ENCODE measurements at places on chromosomes 12 and 14. TPM values are rescaled to one million over a fixed set of nuclear protein-coding genes. Genes with fewer than 3 reads are reported as not detected.

GRCh38 chr12:29505122-29505521 is 7.6 kb upstream of the OVCH1 start:
- no peak overlapping the region for H3K4me3 ChIP-seq
- no peaks in the 10 kb centered on the region for H3K27me3 ChIP-seq
- H3K4me1 ChIP-seq, result no peaks in the 10 kb centered on the region
- no peak overlapping the region for H3K27ac ChIP-seq
- DNase-seq, result no peak
- peaks cover 67% of the 10 kb centered on the region for H3K36me3 ChIP-seq

DNA sequence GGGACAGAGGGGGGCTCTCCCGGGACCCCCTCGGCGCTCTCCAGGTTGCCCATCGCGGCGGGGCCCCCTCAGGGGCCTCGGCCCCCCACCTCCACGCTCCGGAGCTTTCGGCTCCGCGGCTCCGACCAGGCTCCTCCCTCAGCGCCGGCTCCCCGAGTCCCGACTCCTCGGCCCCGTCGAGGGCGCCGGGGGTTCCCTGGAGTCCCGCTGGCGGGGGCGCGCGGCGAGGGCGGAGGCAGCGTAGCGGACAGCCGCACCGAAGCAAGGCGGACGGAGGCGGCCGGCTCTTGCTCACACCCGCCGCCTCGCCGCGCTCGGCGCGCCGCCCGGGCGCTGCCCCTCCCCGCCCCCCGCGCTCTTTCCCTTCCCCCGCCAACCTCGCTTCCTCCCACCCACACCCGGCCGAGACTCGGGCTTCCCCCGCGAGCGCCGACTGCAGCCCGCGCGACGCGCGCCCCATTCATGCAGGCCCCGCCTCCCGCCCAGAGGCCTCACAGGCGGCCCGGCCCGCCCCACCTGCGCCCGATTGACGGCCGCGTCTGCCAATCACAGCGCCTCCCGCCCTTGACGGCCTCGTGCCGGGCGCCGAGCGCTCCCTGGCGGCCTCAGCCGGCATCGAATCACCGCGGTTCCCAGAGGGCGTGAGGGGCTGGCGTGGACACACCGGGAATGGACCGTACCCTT is at the start of gene FMNL3:
Gene FMNL3 (minus strand): TSS at position 278 of the 684 bp plus-strand sequence. CDS start 225 bp downstream, at position 53.
- H3K4me3 ChIP-seq, result peak within 1 kb of the TSS; percentile 98
- peak; percentile 99 for DNase-seq
- H3K27ac ChIP-seq, result peak within 1 kb of the TSS; percentile 72
- peaks cover 27% of the 10 kb centered on the region for H3K4me1 ChIP-seq

GRCh38 chr14:103519043-103519836 is 3.4 kb downstream of the CKB start:
- peaks cover 10% of the 10 kb centered on the region for H3K4me1 ChIP-seq
- no peak overlapping the region for H3K4me3 ChIP-seq
- no peak overlapping the region for H3K27ac ChIP-seq
- H3K36me3 ChIP-seq, result no peaks in the 10 kb centered on the region
- no peaks in the 10 kb centered on the region for H3K27me3 ChIP-seq

- no peak overlapping the region for H3K4me3 ChIP-seq
- DNase-seq, result no peak
- no peaks in the 10 kb centered on the region for H3K27me3 ChIP-seq
- H3K27ac ChIP-seq, result no peak overlapping the region
- H3K4me1 ChIP-seq, result peaks cover 37% of the 10 kb centered on the region
Observed at GRCh38 chr14:105168979-105169507, 467 bp upstream of the JAG2 start.

- H3K27me3 ChIP-seq, result no peaks in the 10 kb centered on the region
- no peak overlapping the region for H3K4me3 ChIP-seq
- no peaks in the 10 kb centered on the region for H3K4me1 ChIP-seq
- H3K27ac ChIP-seq, result no peak overlapping the region
- peaks cover 4% of the 10 kb centered on the region for H3K36me3 ChIP-seq
- DNase-seq, result no peak
Observed at GRCh38 chr14:80764496-80764895, 177.0 kb downstream of the CEP128 start.

DNA sequence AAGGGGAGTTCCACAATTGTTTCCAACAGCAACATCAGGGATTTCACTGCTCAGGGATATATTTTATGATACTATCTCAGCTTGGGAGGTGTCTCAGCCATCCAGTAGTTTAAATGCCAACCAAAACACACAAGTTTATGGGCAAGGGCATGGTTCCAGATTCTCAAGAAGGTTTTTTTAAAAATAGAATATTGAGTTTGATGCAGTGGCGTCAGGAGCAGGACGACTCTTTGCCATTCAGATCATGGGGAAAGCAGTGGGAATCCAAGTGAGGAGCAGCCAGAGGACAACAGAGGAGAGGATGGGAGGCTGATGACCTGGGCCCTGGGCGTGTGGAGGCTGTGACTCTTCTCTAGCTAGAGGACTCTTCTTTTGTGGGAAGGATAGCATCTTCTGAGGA is 25.7 kb downstream of the TSHR start:
- no peaks in the 10 kb centered on the region for H3K27me3 ChIP-seq
- H3K4me3 ChIP-seq, result no peak overlapping the region
- H3K36me3 ChIP-seq, result no peaks in the 10 kb centered on the region
- H3K27ac ChIP-seq, result no peak overlapping the region
- no peak for DNase-seq
- H3K4me1 ChIP-seq, result no peaks in the 10 kb centered on the region

DNA sequence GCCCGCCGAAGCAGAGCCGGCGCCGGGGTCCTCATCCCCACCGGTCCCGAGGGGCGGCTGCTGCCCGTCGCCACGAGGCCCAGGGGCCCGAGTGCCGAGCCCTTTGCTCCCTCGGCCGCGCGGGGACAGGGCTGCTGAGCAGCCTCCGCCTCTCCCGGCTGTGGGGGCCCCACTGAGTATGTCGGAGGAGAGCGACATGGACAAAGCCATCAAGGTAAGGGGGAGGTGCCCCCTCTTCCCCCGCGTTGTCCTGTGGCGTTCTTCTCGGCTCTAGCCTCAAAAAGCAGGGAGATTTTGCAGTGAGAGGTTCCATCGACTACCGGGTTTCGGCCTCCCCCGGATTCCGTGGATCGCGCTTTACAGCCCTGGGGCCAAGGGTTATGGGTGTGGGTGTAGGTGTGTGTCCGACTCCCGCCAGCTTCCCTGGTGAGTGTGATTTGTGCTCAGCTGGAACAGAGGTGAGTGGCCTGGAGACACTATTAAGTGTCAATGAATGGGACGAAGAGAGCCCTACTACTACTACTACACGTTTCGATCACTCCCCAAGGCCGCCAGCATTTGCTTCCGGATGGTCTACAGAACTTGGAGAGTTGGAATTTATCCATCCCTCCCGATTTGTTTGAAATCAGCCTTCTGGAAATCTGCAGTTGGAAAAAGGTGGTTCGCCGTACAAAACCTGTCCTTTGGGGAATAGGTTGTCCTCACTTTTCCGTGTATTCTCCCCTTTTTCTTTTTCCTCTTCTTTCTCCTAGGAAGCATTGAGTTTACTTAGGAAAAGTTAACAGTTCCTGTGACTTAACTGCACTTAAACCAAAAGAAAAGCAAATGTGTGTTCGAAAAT is 748 bp downstream of the MAPKAPK5 start:
- peaks cover 8% of the 10 kb centered on the region for H3K36me3 ChIP-seq
- H3K4me1 ChIP-seq, result peaks cover 2% of the 10 kb centered on the region
- no peak for DNase-seq
- peak overlapping the region; percentile 87 for H3K4me3 ChIP-seq

DNA sequence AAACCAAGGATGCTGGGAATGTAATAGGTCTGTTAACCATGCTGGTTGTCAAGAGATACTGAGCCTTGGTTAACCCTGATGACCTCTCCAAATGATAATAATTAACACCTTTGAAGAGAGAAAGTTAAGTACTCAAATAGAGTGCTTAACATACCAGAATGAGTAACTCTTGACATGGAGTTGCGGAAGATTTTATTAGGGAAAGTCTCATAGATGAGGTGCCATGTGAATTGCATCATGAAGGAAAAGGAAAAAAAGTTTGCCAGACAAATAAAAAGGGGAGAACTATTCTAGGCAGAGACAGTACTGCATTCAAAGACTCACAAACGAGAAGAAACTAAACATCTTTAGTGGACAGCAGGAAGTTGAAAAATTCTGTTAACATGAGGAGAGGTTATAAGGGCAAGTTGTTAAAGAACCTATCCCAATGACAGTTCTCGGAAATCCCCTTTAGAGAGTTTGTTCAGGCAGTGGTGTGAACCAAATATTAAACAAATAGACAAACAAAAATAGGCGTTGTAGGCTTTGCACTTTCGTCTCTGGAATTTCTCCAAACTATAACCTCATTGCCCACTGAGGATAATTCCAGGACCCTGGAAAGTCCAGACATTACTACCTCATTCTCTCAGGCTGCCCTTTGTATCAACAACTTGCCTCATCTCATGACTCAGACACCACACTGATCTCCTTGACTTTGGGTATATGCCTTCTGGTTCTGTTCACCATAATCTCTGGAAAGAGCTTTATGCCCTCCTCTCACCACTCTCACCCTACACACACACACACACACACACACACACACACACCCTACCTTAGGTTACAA is 435.0 kb downstream of the GXYLT1 start:
- no peak overlapping the region for H3K4me3 ChIP-seq
- no peak overlapping the region for H3K27ac ChIP-seq
- no peaks in the 10 kb centered on the region for H3K36me3 ChIP-seq
- H3K4me1 ChIP-seq, result no peaks in the 10 kb centered on the region
- H3K27me3 ChIP-seq, result no peaks in the 10 kb centered on the region

DNA sequence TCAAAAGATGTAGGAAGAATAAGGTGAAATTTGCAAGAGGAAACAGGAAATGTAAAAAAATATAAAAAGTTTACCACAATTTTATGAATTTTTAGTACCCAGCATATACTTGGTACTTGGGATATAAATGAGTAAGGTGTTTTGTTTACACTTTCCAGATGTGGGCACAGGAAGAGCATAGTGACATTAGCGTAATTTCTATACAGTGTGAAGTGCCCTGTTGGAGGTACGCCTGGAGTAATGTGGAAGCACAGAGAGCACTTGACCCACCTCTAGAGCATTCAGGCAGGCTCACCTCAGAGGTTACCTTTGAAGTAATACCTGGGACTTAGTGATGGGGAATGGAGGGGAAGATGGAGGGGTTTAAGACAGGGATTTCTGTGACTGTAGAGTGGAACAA is 89.5 kb downstream of the AEBP2 start:
- H3K27me3 ChIP-seq, result no peaks in the 10 kb centered on the region
- H3K4me3 ChIP-seq, result no peak overlapping the region
- no peaks in the 10 kb centered on the region for H3K4me1 ChIP-seq
- no peaks in the 10 kb centered on the region for H3K36me3 ChIP-seq
- no peak overlapping the region for H3K27ac ChIP-seq

GRCh38 chr12:27498761-27499160 is 25.2 kb upstream of the PPFIBP1 start:
- H3K27ac ChIP-seq, result no peak overlapping the region
- no peaks in the 10 kb centered on the region for H3K4me1 ChIP-seq
- no peaks in the 10 kb centered on the region for H3K27me3 ChIP-seq
- no peaks in the 10 kb centered on the region for H3K36me3 ChIP-seq
- no peak overlapping the region for H3K4me3 ChIP-seq

GRCh38 chr14:101249676-101250036 is 311.6 kb upstream of the DIO3 start:
- DNase-seq, result no peak
- no peaks in the 10 kb centered on the region for H3K27me3 ChIP-seq
- H3K36me3 ChIP-seq, result no peaks in the 10 kb centered on the region
- H3K4me3 ChIP-seq, result no peak overlapping the region
- H3K27ac ChIP-seq, result no peak overlapping the region
- no peaks in the 10 kb centered on the region for H3K4me1 ChIP-seq

DNA sequence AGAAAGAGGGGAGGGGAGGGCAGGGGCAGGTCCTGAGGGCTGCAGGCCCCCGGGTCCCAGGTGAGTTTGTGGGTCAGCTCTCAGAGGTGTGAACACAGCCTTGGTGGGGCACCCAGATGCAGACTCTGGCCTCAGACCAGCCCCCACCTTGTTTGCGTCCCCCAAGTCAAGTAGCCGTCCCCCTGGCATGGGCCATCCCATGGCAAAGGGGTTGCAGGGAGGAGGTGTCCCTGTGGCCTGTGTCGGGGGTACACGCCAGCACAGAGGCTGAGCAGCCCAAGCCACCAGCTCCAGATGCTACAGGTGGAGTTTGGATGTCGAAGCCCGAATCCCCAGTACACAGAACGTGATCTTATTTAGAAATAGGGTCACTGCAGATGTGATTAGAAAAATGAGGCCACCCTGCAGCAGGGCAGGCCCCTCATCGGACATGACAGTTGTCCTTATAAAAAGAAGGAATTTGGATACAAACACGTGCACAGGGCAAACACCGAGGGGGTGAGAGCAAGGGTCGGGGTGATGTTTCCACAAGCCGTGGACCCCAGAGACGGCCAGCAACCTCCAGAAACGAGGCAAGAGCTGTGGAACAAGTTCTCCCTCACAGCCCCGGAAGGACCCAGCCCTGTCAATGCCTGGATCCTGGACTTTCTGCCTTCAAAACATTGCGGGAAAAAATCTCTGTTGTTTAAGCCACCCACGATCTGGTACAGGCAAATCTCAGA is 141.2 kb upstream of the C14orf180 start:
- no peak overlapping the region for H3K27ac ChIP-seq
- no peak overlapping the region for H3K4me3 ChIP-seq
- no peak for DNase-seq
- peaks cover 10% of the 10 kb centered on the region for H3K4me1 ChIP-seq
- H3K36me3 ChIP-seq, result no peaks in the 10 kb centered on the region

DNA sequence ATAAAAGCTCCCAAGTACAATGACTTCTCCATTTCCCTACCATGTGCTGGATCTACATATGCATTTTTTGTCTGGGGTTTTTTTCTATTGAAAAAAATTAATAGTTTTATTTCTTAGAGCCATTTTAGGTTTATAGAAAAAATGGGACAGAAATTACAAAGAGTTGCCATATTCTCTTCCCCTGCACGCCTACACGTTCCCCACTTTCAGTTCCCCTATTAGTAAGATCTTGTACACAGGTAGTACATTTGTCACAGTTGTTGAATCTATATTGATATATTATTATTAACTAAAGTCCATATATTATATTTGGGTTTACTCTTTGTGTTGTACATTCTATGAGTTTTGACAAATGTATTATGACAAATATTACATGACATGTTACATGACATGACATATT is 35.7 kb downstream of the SIX6 start:
- H3K27me3 ChIP-seq, result no peaks in the 10 kb centered on the region
- no peak overlapping the region for H3K4me3 ChIP-seq
- no peaks in the 10 kb centered on the region for H3K36me3 ChIP-seq
- DNase-seq, result no peak
- no peaks in the 10 kb centered on the region for H3K4me1 ChIP-seq
- no peak overlapping the region for H3K27ac ChIP-seq

- DNase-seq, result no peak
- H3K27ac ChIP-seq, result no peak overlapping the region
- no peak overlapping the region for H3K4me3 ChIP-seq
- H3K27me3 ChIP-seq, result peaks cover 61% of the 10 kb centered on the region
- H3K4me1 ChIP-seq, result no peaks in the 10 kb centered on the region
- H3K36me3 ChIP-seq, result no peaks in the 10 kb centered on the region
Observed at GRCh38 chr12:2374092-2374906, 321.5 kb downstream of the CACNA1C start.

- no peak overlapping the region for H3K27ac ChIP-seq
- no peak for DNase-seq
- peaks cover 5% of the 10 kb centered on the region for H3K4me1 ChIP-seq
Observed at GRCh38 chr14:104037903-104038302, 47.6 kb upstream of the ASPG start.

The CCDC88C gene
- 8.9 TPM for total RNA-seq

The FBXW8 gene
- 7.8 TPM for total RNA-seq

The B4GALNT1 gene
- 104 TPM for total RNA-seq

The TTC6 gene
- total RNA-seq, result 0.08 TPM

The GARIN6 gene
- not detected for total RNA-seq

The DPPA3 gene
- not detected for total RNA-seq

The LAG3 gene
- total RNA-seq, result not detected

The TAS2R46 gene
- total RNA-seq, result 2.3 TPM

The A2M gene
- total RNA-seq, result 0.33 TPM

The C12orf60 gene
- total RNA-seq, result 1.2 TPM

The RHOJ gene
- 3.1 TPM for total RNA-seq
